Neuronal stem cell (in vitro differentiated cells): ENCODE measurements at places on chromosomes 5 and 9.

DNA sequence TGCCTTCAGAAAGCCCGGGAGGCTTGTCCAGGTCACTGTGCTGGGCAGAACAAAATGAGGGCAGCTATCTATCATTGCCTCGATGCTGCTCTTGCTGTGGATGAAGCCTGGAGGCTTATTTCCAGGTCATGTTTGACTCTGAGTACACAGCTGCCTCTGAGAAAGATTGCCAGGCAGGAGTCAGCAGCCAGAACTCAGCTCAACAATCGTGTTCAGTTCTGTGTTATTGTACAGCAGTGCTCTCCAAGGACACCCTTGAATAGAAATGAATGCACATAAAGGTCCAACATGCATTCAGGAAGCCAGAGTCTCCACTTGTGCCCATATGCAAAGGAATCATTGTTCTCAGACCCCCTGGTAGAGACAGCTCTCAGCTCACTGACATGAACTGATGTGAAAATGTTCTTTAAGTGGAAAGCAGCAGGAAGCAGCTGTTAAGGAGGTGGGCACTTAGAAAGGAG is 61.7 kb upstream of the ZFR start:
- no peak for DNase-seq

- DNase-seq = no peak
Measured at GRCh38 chr9:21160178-21160577, 6.3 kb downstream of the IFNA21 start.

- DNase-seq = no peak
Measured at GRCh38 chr5:123092696-123093095, 3.7 kb downstream of the PRDM6 start.

GRCh38 chr9:8223861-8224260 is 424.3 kb upstream of the DMAC1 start:
- DNase-seq = no peak

DNA sequence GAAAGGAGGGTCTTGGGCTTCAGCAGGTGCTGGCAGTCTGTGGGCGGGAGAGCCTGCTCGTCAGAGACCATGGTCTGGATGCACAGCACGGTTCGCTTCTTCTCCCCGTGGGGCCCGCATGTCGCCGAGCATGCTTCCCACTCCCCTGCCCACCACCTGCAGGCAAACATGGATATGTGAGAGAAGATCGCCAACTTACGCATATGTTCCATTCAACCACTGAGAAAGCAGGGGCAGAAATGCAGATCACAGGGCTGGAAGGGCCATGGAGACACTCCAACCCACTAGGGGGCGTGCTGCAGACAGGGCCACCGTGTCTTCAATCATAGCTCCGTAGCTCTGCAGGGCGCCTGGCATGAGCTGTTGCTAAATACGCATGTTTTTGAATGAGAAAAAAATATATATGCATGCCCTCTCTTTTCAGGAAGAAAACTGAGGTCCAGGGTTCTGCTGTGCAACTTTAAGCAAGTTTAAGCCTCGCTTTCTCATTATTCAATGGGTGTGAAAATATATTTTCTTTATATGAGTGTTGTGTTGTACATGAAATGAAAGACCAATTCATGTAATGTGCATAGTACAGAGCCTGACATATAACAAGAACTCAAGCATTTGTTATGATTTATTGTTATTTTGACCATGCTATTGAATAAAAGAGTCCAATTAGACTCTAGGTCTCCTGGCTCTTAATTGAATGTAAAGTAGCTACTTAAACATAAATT is 148.0 kb downstream of the TARS1 start:
- no peak for DNase-seq

DNA sequence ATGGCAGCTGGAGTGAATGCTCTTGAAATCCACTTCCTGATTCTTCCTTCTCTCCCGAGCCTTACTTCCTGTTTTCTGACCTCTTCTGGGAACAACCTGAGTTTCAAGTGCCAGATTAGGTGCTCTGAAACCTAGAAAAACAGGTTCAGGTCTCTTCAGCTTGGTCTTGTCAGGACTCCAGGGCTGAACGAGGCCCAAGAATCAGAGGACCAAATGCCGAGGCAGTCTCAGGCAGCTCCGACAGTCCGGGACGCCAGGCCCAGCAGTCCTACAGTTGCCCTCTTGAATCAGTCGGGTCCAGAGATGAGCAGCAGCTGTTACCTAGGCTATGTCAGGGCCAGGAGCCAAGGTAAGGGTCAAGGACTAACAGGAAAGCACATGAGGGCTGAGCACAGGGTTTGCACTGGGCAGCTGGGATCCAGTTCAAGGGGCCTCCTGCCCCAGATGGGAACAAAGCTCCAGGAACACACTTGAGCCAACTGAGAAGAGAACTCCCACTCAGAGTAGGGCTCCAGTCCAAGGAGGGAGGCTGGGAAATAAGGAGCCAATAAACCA is 38.3 kb upstream of the ADRA1B start:
- DNase-seq = no peak

DNA sequence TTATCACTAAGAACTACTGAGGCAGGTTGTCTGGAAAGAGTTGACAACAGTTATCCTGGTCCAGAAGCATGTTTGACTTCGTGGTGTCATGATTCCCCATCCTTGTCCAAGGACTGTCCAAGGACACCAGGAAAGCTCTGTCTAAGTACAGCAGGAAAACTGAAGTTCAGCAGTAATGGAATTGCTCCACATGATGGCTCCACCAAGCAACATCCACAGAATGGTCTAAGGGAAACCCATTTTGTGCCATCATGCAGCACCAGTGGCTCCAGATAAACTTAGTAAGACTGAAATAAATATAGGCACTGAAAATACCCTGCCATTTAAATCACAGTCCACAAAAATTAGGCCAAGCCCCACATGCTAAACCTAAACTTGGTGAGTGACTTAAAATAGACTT is 192.8 kb downstream of the CDH18 start:
- DNase-seq = no peak

GRCh38 chr5:162436055-162436454 is 368.5 kb downstream of the GABRG2 start:
- DNase-seq = no peak

- DNase-seq = peak; percentile 76
Measured at GRCh38 chr5:165630261-165630778, 2124.9 kb downstream of the MAT2B start.

DNA sequence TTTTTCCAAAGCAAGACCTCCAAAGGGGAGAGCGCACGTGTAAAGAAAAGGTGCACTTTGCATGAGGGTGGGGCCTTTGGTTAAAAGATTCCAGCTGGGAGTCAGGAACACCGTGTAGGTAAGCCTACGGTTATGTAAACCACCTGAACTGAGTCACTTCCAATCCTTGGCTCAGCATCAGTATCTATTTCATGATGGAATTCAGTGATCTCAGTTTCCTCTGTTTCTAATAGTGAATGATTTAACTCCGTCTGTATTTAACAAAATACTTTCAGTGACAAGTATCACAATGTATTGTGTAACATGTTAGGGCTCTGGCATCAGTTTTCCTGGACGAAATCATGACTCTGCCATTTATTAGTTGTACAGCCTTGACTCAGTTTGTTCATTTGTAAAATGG is 1.3 kb upstream of the SVEP1 start:
- DNase-seq = no peak

DNA sequence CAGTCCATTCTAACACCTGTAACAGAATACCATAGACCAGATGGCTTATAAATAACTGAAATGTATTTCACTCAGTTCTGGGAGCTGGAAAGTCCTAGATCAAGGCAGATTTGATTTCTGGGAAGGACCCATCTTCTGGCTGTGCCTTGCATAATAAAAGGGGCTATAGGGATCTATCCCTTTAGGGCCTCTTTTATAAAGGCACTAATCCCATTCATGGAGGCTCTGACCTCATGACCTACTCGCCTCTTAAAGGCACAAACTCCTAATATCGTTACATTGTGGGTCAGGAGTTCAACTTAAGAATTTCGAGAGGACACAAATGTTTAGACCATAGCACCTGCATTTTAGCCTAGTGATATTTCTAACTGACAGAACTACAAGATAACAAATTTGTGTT is 619.0 kb downstream of the CDH18 start:
- DNase-seq = peak; percentile 44

- DNase-seq = no peak
Measured at GRCh38 chr5:180395540-180396274, 42.6 kb upstream of the GFPT2 start.

DNA sequence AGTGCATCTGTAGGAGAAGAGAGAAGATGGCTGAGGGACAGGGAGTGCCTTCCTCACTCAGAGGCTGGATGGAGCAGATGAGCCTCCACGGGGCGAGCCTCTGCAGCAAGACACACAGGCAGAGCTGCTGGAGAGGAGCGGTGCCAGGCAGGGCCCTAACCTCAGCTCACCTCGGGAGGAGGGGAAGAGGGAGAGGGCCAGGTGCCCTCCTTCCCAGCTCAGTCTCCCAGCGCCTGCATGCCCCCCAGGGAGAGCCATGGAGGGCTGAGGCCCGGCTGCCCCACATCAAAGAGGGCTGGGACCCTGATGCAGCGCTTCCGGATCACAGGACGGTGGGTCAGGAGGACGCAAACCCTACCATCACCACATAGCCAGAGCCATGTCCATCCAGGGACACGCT is 13.6 kb upstream of the SPATA31E1 start:
- DNase-seq = no peak

GRCh38 chr9:131943351-131943841 is 136.3 kb downstream of the MED27 start:
- DNase-seq = no peak

GRCh38 chr5:178895615-178896571 is at the start of gene ZFP2:
ZFP2 (plus strand) TSS chr5:178895913; CDS start chr5:178931314, 35,401 bp downstream.
- DNase-seq = peak; percentile 61

- DNase-seq = no peak
Measured at GRCh38 chr9:4833781-4834560, 41.2 kb downstream of the RCL1 start.

GRCh38 chr9:126465977-126466376 is 139.3 kb downstream of the MVB12B start:
- no peak for DNase-seq

DNA sequence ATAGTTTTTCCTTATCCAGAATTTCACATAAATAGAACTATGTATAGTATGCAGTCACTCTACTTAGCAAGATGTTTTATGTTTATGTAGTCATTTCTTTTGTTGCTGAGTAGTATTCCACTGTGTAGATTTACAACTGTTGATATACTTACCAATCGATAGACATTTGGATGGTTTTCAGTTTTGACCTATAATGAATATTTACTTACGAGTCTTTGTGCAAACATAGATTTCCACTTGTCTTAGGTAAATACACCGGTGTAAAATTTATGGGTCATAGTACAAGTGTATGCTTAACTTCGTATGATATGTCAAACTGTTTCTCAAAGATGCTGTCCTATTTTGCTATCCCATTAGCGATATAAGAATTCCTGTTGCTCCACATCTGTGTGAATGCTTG is 19.7 kb upstream of the OR2K2 start:
- no peak for DNase-seq

- no peak for DNase-seq
Measured at GRCh38 chr5:162852134-162852533, 585.3 kb upstream of the CCNG1 start.
